ENCODE measurements at places on chromosomes 6 and 20.

- DNase-seq, result no peak
Observed at GRCh38 chr20:3431109-3431508, 23.6 kb upstream of the DNAAF9 start.

DNA sequence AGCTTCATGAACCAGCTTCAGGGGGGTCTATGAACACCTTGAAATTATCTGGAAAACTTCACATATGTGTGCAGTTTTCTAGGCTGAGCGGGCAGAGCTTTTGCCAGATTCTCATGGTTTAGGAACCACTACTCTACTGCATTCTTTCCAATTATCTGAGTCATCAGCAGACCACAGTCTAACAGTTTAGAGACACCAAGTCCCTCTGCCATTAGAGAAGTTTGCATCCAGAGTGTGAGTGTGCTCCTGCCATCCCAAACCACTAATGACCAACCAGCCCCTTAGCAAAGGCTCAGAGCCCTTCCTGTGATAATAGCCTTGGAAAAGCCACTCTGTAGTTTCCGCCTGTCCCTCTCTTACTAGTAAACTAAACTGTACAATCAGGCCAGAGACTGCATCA lies 96.8 kb downstream of the PHACTR1 start:
- no peak for DNase-seq

DNA sequence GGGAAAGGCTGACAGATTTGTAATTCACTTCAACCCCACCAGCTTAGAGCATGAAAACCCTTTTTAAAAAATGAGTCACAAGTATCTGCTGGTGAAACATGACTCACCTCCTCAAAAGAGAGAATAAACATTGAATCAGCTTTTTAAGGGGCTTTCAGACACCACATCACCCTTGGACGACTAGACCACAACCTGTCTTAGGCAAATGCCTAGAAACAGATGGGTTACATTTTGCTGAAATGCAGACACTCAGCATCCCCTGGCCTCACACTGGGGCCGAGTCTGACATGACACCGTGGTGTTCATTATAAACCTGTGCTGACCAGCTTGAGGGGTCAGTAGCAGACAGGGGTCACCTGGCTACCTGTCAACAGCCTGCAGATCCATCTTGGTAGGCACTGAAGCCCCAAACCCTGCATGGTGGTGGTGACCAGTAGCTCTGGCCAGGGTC lies 175.3 kb upstream of the CST7 start:
- no peak for DNase-seq

DNA sequence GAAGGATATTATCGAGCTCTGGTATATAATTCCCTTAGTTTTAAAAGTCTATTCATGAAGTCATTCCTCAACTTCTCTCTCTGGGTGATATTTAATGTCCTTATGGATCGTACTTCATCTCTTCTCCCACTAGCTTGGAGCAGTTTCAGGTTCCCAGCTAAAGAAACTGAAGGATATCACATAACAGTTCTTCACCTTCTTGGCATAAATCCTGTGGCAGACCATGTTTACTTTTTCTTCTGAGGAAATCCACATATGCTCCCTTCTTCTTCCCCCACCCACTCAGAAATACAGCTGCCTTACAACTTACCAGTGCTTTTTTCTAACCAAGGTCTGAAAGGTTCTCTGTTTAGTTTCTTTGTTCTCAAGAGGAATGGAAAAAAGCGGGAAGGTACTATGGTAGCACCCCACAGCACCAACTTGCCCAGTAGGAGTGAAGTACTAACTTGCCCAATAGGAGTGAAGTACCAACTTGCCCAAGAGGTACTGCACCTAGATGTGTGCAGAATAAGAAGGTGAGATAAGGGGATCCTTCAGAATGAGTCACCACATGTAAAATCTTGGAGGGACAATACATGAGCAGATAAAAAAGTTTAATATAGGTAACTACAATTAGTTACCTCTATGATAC lies 53.1 kb downstream of the TSPYL4 start:
- no peak for DNase-seq

DNA sequence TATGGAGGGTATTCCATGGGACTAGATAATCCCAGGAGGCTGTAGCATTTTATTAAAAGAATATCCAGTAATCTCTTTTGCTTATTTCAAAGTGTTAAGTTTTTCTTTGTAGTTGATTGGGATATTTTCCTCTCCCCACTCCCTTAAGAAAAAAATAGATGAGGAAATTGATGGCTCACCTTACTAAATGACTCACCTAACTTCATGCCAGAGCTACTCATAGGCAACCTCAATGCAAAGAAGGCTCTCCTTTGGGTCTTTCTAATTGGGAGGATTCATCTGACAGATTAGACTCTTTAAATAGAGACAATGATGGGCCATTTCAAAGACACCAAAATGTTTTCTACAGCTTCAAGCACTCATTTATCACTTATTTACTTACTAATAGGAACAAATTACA lies 528.5 kb upstream of the BTBD3 start:
- DNase-seq, result no peak

- no peak for DNase-seq
Observed at GRCh38 chr6:16043171-16044135, 85.4 kb upstream of the MYLIP start.

- no peak for DNase-seq
Observed at GRCh38 chr20:62406635-62407176, 379 bp downstream of the CABLES2 start.
